ENCODE measurements at places on chromosomes 1 and 21.

- DNase-seq = no peak
Measured at GRCh38 chr1:203765029-203765837, at the start of gene LAX1. Gene LAX1, plus strand, starts transcription at chr1:203765183. Its CDS starts 383 bp downstream, at chr1:203765566.

DNA sequence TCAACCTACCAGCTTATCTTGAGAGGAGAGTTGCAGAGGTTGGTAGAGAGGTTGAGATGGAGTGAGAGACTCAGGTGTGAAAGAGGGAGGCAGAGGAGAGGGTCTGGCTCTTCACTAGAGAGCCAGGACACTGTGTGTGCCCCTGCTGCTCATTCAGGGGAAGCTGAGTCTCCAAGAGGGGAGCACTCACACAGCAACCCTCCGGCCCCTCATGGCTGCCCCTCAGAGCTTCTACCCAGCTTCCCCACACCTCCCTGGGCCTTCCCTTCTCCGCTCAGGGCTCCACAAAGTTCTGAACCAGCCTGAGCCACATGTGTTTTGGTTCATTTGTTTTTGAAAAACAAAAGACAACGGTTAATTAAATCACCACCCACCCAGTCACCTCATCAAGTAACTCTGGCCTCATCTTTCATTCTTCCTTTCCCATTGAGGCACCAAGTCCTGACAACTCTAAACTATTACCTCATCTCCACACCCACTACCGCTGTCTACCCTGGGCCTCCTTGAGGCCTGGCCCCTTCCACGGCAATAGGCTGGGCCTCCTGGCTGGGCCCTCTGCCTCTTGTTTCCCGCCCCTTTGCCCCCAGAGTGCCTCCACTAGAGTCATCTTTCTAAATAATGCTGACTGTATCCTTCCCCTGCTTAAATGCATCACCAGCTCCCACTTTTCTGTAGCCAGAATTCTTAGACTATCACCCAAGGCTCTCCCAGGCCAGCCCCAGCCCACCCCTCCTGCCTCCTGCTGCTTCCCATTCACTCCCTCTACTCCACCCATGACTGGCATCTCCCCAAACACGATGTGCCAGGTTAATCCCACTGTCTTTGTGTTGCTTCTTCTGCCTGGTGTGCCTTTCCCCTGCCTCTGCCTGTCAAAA lies 33.0 kb downstream of the TNNT2 start:
- no peak for DNase-seq

DNA sequence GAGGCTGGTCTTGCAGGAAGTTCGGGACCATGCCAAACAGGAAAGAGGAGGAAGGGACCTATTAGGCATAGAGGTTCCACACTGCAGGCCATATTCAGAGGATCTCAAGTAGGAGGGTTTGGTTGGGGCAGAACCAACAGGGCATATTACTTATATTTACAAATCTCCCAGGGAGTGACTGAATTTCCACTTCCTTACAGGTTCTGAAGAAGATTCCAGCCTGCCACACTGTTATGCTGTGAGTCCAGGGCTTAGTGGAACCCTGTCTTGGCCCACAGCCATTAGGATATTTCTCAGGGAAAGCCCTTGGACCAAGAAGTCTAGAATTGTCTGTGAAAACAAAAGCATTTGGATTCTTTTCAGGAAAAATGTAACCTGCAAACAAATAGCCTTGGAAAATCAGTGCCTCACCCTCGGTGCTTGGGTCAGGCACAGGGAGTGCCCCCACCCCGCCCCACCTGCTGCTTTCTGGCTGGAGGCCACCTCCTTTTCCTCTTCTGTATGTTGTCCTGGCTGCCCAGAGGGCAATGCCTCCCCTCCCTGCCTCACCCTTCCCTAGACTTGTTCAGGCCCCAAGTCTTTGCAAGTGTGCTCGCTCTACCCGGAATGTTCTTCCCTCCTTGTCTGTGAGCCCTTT lies 41.0 kb upstream of the JUN start:
- no peak for DNase-seq

DNA sequence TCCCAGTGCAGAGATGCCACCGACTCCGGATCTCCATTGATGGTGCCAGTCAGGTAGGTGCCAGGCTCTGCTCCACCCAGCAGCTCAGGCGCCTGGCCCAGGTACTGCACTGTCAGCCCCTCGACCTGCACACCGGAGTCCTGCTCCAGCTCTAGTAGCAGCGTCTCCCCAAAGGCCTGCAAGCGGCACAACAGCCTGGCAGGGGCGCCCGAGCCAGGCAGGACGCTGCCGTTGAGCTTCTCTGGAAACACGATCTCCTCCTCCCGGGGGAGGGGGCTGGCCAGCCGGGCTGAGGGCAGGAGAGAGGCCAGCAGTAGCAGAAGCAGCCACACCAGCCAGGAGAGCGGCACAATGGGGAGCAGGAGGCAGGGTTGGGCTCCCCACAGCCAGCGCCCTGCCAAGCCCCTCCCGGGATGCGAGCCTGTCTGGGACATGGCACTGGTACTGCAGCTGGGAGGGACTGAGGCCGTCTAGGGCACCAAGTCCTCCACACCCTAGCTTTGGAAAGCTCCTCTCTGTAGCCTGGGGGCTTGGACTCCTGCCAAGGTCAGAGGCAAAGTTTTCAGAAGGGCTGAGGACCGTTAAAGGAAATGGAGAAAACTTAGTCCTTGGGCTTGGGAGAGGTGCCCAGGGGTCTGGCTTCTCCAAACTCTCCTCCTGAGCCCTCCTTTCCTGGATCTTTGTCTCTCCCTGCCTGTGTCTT lies 509 bp downstream of the ADAMTS4 start:
- DNase-seq = peak; percentile 48

DNA sequence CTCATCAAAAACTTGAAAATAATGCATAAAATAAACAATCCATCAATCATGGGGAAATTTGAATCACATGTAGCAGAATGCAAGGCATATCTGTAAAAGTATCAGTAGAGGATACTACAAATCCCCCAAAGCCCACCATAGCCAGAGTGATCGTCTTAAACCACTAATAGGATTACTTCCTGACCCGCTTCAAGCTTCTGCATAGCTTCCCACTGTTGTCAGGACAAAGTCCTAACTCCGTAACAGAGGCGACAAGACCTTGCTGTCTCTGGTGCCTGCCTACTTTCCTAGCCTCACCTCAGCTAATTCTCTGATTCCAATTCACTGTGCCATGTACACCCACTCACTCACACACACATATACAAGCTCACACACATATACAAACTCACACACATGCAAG lies 161.2 kb upstream of the NFIA start:
- DNase-seq = no peak

- DNase-seq = peak; percentile 70
Measured at GRCh38 chr1:221335161-221336101, 406.5 kb downstream of the DUSP10 start.

GRCh38 chr1:88407248-88407647 lies 276.8 kb upstream of the PKN2 start:
- no peak for DNase-seq

DNA sequence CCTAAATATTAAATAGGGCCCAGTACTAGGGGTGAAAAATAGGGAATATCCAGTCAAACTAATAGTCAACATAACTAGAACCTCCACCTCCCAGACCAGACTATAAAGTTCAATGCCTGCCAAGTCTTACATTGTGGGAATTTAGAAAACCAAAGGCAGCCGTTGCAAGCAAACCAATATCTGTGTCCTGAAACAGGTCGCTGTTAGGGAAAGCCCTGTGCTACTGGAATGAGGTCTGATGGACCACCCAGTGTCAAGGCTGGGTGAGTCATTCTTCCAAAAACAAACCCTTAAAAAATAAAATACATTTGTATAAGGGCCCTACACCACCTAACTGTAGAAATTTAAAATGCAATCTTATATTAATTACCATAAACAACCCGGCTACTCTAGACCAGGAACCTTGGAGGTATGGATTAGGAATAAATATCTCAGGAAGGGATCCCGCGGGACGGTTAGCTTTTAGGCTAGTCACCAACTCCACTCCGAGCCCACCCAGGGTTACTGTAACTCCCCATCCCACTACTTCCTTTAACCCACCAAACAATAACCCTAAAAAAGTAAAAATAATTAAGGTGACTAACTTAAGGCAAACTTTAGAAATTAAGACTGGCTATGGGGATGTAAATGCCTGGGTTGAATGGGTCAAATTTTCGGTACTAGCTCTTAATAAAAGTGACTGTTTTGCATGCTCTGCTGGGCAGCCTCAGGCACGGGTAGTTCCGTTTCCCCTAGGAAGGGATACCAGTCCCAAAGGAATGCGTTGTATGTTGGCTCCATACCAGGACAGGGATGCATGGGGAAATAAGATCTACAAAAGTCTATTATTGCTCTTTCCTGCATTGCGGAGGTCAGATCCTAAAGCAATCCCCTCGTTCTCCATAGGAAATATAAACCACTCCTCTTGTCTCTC lies 65.4 kb upstream of the TLR5 start:
- DNase-seq = peak; percentile 31

DNA sequence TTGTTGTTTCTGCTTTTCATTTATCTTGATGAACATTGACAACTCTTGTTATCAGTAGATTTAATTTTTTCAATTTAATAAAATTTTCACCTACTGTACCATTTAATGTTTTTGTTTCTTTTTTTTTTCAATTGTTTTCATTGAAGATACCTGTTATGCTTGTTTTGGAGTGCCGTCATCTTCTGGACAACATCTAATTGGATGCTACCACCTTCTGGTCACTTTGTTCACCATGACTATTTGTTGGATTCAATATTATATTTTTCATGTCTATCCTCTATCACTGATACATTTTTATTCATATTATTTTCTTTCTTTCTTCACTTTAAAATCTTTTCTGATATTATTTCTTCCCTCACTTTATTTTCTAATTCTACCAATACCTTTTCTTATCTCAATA lies 14.0 kb downstream of the KRTAP21-2 start:
- no peak for DNase-seq

DNA sequence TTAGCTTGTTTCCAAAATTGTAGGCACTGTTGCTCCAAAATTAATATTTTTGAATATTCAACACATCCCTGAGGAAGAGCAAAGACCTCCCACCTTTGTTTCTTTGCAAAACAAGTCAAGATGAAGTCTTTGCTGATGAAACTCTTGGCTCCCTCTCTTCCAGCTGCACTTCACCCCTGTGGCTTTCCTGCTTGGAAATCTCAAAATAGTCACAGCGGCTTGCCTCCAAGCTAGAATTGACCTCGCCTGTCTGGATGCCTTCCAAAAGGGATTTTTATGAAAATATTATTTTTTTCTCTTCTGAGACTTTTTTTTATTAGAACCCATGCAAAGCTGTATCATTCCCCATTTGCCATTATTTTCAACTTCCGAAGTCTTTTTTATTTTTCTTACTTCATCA lies 71.1 kb upstream of the MROH9 start:
- DNase-seq = no peak

- no peak for DNase-seq
Measured at GRCh38 chr1:30383221-30383711, 340.1 kb downstream of the MATN1 start.

- peak; percentile 49 for DNase-seq
Measured at GRCh38 chr1:20885121-20885520, 98.0 kb upstream of the HP1BP3 start.

DNA sequence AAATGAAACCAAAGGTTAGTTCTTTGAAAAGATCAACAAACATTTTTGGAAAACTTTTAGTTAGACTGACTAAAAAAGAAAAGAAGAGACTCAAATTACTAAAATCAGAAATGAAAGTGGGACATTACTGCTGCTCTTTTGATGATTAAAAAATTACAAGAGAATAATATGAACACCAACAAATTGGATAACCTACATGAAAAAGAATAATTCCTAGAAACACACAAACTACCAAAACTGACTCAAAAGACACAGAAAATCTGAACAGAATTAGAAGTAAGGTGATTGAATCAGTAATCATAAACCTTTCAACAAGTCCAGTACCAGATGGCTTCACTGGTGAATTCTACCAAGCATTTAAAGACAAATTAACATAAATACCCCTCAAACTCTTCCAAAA lies 5.6 kb downstream of the KIFAP3 start:
- DNase-seq = no peak

GRCh38 chr1:202953392-202953791 lies 4.7 kb downstream of the ADIPOR1 start:
- no peak for DNase-seq

DNA sequence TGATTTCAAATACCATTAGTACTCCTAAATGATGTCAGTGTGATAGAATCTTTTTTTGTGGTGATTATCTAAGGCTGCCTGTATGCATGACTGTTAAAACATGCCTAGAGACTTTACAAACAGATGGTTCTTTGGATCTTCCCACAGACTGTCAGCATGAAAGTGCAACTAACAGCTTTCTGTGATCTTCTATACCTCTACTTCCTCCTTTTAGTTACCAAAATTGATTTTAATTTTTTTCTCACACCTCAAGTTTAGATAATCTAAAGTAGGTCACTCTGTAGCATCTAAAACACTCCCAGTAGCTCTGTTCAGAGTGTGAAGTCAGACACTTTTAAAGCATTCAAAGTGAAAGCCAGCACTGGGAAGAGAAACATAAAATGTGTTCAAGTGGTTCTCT lies 534.5 kb downstream of the PTPRC start:
- no peak for DNase-seq

DNA sequence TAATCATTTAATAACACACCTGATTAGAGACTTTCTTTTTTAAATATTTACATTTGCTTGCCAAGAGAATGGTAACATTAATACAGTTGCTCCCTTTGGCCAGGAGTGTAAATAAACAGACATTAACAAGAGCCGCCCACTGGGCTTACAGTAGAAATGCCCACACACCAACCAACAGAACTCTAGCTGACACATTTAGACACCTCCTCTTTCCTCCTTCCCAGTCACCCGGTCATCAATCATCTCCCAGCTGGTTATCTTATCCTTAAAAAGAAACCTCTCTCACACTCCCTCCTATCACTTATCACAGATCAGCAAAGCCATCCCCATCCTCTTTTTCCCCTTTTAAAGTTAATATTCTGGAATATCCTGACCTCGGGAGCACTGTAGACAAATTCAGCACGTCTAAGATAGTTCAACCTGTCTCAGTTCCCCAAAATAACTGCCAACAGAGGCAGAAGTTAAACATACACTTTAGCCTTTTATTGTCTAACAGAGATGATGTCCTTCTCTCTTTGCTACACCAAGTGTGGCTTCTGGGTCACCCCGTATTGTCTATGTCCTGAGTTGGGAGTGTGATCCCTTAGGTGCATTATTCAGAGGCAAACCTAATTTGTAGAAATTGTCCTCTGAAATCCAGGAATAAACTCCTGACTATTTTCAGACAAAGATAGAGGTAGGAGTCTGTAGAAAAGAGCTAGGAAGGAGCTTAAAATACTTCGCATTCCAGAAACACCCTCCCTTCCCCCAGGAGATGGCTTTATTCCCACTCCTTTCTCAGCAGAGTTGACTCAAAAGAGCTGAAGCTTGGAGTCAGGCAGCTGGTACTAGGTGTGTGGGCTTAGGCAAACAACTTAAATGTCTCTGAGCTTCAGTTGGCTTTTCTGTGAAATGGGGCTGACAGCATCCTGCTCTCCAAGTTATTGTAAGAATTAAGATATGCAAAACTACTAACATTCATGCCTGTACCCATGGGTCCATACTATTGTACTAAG lies 8.8 kb downstream of the MYCL start:
- DNase-seq = peak; percentile 93

DNA sequence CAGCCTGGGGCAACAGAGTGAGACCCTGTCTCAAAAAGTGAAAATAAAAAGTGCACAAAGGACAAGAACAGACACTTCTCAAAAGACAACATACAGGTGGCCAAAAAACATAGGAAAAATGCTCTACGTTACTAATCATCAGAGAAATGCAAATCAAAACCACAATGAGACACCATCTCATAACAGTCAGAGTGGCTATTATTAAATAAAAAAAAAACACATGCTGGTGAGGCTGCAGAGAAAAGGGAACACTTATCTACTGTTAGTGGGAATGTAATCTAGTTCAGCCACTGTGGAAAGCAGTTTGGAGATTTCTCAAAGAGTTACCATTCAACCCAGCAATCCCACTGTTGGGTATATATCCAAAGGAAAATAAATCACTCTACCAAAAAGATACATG lies 173.2 kb downstream of the SMYD3 start:
- peak; percentile 9 for DNase-seq

- DNase-seq = no peak
Measured at GRCh38 chr21:15135867-15136629, 71.2 kb upstream of the NRIP1 start.

All from astrocyte of the hippocampus (primary cell).